ENCODE measurements at places on chromosomes 16 and 17. TPM values are rescaled to one million over a fixed set of nuclear protein-coding genes. Genes with fewer than 3 reads are reported as not detected.

- no peak for DNase-seq
Measured at GRCh38 chr16:48194828-48195556, 39.2 kb upstream of the ABCC12 start.

DNA sequence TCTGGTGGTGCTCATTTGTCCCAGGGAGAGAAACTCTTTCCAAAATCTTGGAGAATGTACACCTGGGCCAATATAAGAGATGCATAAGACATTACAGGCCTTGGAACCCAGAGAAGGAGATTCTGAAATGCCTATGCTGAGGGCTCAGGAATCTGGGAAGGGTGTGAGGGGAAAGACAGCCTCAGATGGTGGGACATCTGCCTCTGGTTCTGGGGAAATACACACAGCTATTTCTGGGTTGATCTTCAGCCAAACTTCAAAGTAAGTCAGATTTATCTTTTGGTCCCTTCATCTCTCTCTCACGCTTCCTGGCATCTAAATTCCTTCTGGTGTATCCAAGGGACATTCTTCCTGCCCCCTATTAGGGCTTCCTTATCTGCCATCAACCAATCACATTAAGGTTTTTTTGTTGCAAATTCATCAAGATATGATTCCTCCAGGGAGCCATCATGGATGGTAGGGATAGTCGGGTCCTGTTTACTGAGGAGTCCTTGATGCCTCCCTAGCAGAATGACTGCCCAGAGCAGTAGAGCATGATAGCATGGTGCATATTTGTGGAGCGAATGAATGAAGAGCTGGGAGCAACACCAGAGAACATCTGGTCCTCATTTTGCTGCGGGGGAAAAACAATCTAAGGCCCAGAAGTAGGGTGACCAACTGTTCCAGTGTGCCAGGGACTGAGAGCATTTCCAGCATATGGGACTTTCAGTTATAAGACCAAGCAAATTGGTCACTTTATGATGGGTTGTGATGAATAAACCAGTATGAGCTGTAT lies 35.7 kb upstream of the DYNLL2 start:
- DNase-seq: no peak

The GAST gene
- total RNA-seq: not detected

DNA sequence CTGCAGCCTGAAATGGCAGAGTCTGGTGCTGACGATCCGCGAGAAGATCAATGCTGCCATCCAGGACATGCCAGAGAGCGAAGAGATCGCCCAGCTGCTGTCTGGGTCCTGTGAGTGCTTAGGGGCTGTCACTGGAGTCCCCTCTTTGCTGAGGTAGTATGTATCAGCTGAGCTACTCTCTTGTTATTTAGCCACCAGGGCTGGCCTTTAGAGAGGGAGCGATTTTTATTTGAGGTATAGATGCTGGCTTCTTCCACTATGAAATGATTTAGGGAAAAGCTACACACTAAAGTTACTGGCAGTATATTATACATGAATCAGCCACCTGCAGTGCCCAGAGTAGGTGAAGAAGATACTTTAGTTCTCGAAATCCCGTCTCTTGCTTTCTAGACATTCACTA lies 2.6 kb downstream of the CDK5RAP3 start:
- DNase-seq: no peak

The SMIM5 gene
- not detected for total RNA-seq

The CD300H gene
- total RNA-seq: not detected

DNA sequence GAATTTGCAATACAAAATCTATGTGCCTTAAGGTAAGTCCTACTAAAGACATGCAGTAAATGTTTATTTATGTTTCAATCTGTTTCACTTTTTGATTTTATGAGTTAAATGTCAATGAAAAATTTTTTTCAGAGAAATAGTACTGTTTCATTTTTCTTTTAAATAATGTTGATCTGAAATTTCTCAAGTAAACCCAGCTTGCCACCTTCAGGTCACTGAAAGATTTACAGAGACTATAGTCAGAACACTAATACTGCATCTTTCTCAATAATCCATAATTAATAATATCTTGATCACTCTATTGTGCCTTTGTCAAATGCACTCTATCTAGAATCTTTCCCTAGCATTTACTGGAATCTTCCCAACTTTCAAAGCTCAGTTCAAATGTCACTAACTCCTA lies 6.5 kb upstream of the DHX40 start:
- no peak for DNase-seq

The NEK8 gene
- 1.2 TPM for total RNA-seq

DNA sequence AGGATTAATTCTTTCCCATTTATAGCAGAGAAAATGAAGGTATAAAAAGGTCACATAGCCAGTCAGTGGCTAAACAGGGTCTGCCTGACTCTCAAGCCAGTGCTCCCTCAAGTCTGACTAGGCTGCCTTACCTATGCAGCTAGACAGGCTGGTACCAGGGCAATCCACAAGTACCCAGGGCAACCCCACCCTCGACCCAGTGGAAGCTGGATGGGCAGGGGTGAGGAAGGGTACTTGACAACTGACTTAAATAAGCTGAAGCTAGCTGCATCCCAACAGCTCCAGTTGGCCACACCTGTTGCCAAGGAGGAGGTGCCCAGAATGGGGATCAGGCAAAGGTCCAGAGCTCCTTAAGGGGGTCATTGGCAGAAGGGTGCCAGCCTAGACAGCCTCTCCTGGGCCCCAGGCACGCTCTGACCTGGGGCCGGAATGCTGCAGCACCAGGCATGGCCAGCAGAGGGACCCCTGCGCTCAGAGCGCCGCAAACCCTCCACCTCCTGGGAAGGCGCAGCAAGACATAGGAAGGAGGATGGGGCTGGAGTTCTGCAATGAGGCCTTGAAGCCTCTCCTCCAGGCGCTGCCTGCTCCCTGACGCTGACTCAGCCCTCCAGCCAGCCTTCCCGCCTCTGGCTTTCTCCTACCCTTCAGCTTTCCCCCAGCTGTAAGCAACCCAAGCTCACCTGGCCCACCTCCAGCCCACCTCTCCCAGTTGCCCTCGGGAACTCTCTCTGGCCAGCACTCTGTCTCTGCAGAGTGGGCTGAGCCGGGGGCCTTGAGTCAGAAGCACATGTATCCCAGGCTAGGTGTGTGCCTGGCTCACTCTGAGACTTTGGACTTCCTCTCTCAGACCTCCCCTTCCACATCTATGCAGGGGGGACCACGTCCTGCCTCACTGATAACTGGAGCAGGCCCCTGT lies 28.8 kb downstream of the MPP2 start:
- DNase-seq: peak; percentile 69

The TM4SF5 gene
- total RNA-seq: not detected

DNA sequence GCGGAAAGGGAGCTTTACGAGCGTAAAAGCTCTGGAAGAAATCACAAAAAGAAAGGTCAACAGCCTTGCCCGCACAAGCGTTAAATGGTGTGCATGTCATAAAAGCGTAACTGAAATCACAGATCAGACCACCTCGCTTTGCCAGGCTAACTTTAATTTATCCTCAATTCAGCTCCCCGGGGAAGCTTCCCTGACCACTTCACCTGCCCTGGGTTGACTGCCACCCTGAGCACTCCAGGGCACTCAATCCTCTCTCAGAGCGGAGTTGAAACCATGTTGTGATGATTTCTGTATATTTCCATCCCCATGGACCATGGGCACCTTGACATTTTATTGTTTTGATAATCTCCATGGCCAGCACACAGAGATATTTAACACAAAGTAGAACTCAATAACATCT lies 16.1 kb upstream of the NAGS start:
- DNase-seq: no peak

The DOC2B gene
- total RNA-seq: 7.9 TPM

DNA sequence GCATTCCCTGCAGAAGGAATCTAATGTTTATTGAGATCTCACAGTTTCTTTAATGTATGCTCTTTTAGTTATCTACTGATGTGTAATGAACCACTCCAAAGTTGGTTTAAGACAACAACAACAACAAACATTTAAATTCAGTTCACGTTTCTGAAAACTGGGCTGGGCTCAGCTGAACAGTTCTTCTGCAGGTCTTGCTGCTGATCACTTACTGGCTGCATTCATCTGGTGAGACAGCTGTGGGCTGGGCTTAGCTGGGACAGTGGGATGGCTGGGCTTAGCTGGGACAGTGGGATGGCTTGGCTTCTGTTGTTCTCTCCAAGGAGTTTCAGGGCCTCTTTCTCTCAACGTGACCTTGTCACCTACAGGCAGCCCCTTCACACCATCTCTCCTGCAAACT lies 544.3 kb upstream of the CDH5 start:
- no peak for DNase-seq

The SUMO2 gene
- total RNA-seq: 80.9 TPM

GRCh38 chr16:89606006-89606405 lies 7.4 kb upstream of the DPEP1 start:
- DNase-seq: no peak

The IKZF3 gene
- total RNA-seq: 0.88 TPM

DNA sequence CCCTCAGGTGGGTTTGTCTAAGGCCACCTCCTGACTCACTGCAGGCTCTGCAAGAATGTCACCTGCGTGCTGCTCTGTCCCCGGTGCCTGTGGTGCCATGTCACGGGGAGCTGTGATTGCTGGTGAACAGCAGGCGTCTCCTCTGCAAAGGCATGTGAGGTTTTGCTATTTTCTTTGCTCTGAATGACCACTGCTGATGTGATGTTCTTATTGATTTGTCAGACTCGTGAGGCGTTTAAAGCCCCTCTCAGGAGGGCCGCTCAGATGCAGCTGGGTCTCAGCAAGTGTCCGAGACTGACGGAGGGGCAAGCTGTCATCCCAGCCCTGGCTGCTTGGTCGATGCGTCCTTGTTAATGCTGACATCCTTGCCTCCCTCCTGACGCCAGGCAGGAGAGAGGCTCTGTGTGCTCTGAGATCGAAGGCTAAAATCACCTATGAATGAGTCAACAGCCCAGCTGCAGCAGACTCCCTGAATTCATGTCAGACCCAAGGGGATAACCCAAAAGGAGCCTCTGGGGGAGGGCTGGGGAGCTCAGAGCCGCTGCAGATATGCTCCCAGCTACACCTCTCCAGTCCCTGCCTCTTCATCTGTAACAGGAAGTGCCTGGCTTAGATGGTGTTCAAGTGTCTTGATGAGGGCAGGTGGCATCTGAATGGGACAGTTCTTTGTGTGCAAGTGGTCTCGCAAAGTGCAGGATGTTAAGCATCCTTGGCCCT lies 11.8 kb upstream of the PEMT start:
- no peak for DNase-seq

The SLFN12L gene
- 2.8 TPM for total RNA-seq

DNA sequence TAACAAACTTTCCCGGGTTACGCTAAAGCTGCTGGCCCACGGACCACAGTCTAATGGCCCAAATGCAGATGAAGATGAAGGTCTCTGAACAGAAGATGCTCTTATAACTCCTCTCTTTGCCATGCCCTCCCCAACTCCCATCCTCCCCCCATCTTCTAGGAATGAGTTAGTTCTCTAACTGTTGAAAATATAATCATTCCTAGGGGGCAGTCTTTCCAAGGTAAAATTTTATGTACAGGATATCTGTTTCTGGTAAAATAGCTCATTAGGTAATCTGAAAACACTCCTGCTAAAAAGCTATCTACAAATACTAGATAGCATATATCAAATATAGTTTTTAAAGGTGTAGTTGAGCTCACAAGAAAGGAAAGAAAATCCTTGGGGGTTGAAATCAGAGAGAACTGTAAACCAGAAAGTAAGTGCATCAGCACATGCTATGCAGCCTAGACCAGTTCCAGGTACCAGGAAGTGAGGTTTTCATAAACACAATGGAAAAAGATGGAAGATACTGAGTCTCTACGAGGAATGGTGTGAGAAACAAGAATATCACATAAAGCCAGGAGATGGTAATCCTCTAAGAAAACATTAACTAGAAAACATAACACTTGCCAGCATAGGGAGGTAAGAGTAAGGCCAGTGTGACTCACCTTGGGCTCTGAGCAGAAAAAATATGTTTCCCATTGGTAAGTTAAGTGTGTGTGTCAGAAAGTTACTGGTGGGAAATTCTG lies 38.1 kb downstream of the CMC2 start:
- DNase-seq: no peak

The ZPBP2 gene
- not detected for total RNA-seq

GRCh38 chr16:48353565-48354163 lies 31.5 kb downstream of the SIAH1 start:
- peak; percentile 41 for DNase-seq

GRCh38 chr16:26120729-26121128 lies 429.0 kb downstream of the HS3ST4 start:
- DNase-seq: no peak

GRCh38 chr17:32916134-32916533 lies 11.8 kb upstream of the TMEM98 start:
- no peak for DNase-seq

DNA sequence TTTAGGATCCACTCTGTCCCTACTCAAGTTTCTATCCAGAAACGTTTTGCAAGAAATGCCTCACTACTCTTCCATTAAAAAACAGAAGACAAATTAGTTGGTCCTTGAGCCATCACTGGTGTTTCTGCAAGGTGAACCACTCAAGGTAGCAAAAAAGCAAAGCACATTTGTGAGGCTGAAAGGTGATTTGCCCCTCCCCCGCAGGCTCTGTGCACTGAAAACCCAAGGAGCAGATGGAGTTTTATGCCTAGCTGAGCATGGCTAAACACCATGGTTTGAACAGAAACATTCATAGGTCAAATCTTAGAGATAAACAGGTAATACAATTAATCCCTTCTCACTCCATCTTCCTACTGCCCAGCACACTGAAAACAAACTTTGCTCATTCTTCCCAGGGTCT lies 538.2 kb upstream of the CDH5 start:
- no peak for DNase-seq

DNA sequence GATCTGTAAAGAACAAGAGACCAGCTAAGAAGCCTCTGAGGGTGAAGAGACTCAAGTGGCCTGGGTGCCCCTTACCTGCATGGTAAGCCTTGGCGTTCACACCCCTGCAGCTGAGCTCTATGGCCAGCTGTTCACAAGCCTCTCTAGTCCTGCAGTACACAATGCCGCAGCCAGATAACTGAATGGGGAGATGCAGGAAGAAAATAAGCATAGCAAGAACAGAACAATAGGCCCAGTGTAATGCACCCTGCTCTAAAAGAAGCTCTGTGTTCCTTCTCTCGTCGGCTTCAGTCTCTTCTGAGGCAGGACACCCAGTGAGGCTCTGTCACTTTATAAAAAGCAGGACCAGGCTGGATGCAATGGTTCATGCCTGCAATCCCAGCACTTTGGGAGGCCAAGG lies 5.4 kb downstream of the RECQL5 start:
- no peak for DNase-seq

DNA sequence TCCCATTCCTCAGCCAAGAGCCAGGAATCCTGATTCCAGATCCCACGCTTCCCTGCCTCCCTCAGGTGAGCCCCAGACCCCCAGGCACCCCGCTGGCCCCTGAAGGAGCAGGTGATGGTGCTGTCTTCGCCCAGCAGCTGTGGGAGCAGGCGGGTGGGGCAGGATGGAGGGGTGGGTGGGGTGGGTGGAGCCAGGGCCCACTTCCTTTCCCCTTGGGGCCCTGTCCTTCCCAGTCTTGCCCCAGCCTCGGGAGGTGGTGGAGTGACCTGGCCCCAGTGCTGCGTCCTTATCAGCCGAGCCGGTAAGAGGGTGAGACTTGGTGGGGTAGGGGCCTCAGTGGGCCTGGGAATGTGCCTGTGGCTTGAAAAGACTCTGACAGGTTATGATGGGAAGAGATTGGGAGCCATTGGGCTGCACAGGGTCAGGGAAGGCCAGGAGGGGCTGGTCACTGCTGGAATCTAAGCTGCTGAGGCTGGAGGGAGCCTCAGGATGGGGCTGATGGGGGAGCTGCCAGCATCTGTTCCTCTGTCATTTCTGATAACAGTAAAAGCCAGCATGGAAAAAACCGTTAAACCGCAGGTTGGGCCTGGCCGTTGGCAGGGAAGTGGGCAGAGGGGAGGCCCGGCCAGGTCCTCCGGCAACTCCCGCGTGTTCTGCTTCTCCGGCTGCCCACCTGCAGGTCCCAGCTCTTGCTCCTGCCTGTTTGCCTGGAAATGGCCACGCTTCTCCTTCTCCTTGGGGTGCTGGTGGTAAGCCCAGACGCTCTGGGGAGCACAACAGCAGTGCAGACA lies at the start of gene SPN:
Gene SPN (plus strand): TSS at position 232 of the 791 bp plus-strand sequence. CDS start 482 bp downstream, at position 714.
- DNase-seq: no peak

The LGALS9B gene
- total RNA-seq: not detected
